ENCODE measurements at places on chromosomes 11 and 22.

DNA sequence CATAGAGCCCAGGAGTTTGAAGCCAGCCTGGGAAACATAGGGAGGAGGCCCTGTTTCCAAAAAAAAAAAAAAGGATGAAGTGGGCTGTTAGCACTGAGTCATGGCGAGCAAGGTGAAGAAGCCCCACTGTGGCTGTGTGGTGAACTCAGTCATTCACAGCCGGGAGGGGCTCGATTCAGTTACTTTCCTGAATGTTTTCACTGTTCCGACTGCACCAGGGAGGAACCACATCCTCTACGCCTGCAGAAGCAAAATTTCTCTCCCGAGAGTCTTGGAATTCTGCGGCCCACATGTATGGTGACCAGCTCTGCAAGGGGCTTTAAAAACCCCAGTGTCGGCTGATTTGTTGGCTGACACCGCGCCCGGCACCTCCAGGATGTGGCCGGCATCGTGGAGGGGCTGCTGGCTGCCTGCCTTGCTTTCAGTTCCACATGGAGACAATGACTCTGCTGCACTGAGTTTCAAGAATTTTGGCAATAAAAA is 27.8 kb upstream of the GRAMD4 start:
- no peak for DNase-seq

DNA sequence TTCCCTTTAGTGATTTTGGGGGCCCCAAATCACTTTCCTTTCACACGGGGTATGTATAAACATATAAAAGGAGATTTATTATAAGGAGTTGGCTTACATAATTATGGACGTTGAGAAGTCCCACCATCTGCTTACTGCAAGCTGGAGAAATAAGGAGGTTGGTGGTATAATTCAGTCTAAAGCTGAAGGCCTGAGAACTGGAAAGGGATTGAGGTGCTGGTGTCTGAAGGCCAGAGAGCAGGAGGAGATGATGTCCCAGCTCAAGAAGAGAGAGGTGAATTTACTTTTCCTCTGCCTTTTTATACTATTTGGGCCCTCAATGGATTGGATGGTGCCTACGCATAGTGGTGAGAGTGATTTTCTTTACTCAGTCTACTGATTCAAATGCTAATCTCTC is 1.3 kb upstream of the ZNF202 start:
- no peak for DNase-seq

DNA sequence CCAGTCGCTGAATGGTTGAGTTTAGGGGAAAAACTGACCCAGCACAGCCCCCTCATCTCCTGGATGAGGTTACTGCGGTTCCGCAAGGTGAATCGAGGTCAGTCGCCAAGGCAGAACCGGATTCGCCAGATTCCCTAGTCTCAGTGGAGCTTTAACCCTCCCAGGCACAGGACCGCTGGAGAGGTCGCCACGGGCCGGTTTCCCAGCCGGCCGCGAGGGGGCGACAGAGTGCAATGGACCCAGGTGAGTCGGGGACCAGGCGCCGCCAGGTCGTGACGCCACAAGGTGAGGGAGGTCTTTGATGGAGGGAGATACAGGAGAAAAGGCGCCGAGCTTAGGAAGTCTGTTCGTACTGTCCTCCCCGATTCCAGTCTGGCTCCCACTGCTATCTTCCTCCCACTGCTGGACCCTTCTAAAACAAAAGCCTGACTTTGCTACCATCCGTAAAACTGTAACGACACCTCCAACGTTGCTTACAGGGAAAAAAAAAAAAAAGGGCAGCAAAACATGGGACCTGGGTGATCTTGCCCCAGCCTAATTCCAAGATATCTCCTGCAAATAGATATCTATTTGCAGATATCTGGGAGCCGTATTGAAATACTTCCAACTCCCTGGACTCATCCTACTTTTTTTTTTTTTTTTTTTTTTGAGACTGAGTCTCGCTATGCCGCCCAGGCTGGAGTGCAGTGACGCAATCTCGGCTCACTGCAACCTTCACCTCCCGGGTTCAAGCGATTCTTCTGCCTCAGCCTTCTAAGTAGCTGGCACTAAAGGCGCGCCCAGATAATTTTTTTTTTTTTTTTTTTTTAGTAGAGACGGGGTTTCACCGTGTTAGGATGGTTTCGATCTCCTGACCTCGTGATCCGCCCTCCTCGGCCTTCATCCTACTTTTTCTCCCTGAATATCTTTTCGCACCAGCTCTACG is 1.4 kb upstream of the GGA1 start:
- DNase-seq = peak; percentile 94

DNA sequence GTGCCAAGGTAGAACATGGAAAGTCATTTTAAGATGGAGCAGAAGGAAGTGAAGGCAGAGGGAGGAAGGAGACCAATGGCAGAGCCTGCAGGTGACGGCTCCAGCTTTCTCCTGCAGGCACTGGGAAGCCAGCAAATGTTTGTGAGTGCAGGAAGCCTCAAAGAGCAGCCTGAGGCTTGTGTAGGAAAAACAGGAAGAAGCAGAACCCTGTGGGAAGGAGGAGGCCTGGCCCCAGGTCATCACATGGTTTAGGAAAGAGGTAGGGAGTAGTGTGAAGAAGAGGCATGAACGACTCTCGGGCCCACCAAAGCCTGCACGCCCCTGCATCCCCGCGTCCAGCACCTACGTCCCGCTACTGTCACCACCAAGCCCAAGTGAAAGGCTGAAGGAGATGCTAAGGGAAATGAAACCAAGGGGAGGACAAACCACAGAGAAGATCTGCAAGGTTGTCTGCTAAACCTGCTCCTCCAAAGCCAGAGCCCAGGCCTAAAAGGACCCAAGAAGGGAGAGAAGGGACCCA is 151.5 kb downstream of the CHST1 start:
- DNase-seq = no peak

DNA sequence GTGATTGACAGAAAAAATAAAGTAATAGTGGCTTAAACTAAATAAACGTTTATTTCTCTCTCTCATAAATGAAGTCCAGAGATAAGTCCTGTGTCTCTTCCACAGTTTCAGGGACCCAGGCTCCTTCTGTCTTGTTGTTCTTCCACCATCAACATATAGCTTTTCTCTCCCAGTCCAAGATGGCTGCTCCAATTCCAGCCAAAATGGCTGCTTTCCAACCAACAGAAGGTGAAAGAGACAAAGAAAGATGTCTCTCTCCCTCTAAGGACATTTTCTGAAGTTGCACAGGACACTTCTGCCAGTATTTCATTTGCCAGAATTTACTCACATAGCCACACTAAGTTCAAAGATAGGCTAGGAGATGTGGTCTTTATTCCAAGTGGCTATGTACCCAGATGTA is 9.4 kb upstream of the PLEKHB1 start:
- DNase-seq = no peak

GRCh38 chr22:44730022-44730393 is 22.4 kb upstream of the ARHGAP8 start:
- DNase-seq = no peak

- peak; percentile 14 for DNase-seq
Measured at GRCh38 chr11:33329705-33330329, 72.6 kb downstream of the HIPK3 start.
